ENCODE measurements at places on chromosomes 6 and 20. TPM values are rescaled to one million over a fixed set of nuclear protein-coding genes. Genes with fewer than 3 reads are reported as not detected.

Gene APOM
- 0.72 TPM for total RNA-seq

Gene RAB32
- 64.6 TPM for total RNA-seq

Gene OR2B2
- total RNA-seq: not detected

Gene ZFP57
- not detected for total RNA-seq

Gene KCNK16
- not detected for total RNA-seq

Gene DACT2
- total RNA-seq: 0.88 TPM

Gene BHLHE23
- total RNA-seq: not detected

Gene PRDM1
- total RNA-seq: 3.9 TPM

Gene HLA-DQA1
- 0.43 TPM for total RNA-seq

Gene ULBP2
- 11.5 TPM for total RNA-seq

Gene POU5F1
- total RNA-seq: not detected

Gene MRS2
- 24.1 TPM for total RNA-seq

Gene ULBP1
- total RNA-seq: 0.86 TPM

Gene BPHL
- total RNA-seq: 15.6 TPM

Gene SPDEF
- total RNA-seq: not detected

Gene HLA-DPA1
- not detected for total RNA-seq

Gene ELOVL4
- 3.3 TPM for total RNA-seq

Gene SS18L1
- 8.8 TPM for total RNA-seq

Gene SLC17A1
- total RNA-seq: not detected

Gene IYD
- total RNA-seq: not detected

Gene TGM2
- total RNA-seq: 1,516 TPM

Gene WFDC12
- total RNA-seq: not detected

Gene SYNDIG1
- total RNA-seq: 0.57 TPM

Gene COL21A1
- total RNA-seq: 0.14 TPM

Gene OR2B6
- total RNA-seq: not detected

Gene NNAT
- 0.43 TPM for total RNA-seq

Gene SEL1L2
- not detected for total RNA-seq

Gene TAGAP
- total RNA-seq: not detected

Gene RSPH4A
- 0.43 TPM for total RNA-seq

Gene STMND1
- total RNA-seq: not detected

Gene TRIM31
- not detected for total RNA-seq

Gene SLC22A16
- total RNA-seq: not detected

Gene MYCT1
- total RNA-seq: under 0.01 TPM

Gene NKAPL
- total RNA-seq: 1.5 TPM

Gene SAMD5
- 1.1 TPM for total RNA-seq

Gene KCNS1
- 0.44 TPM for total RNA-seq

Gene CST5
- not detected for total RNA-seq

Gene FAM209B
- not detected for total RNA-seq

Gene RSPO3
- total RNA-seq: 0.66 TPM

Gene HLA-DQB1
- 0.43 TPM for total RNA-seq

Gene FNDC1
- total RNA-seq: under 0.01 TPM

Gene PFDN4
- 279 TPM for total RNA-seq
